ENCODE measurements at places on chromosomes 3 and 15.

- no peak overlapping the region for H3K4me3 ChIP-seq
- peaks cover 30% of the 10 kb centered on the region for H3K36me3 ChIP-seq
- H3K27me3 ChIP-seq, result no peaks in the 10 kb centered on the region
- peak overlapping the region; percentile 61 for H3K27ac ChIP-seq
- DNase-seq, result no peak
Measured at GRCh38 chr3:193620650-193621049, 27.6 kb downstream of the OPA1 start.

GRCh38 chr15:61697796-61698195, 362.5 kb downstream of the VPS13C start:
- H3K4me1 ChIP-seq, result no peaks in the 10 kb centered on the region
- DNase-seq, result no peak
- H3K27ac ChIP-seq, result no peak overlapping the region
- H3K27me3 ChIP-seq, result peaks cover 25% of the 10 kb centered on the region
- H3K4me3 ChIP-seq, result no peak overlapping the region

DNA sequence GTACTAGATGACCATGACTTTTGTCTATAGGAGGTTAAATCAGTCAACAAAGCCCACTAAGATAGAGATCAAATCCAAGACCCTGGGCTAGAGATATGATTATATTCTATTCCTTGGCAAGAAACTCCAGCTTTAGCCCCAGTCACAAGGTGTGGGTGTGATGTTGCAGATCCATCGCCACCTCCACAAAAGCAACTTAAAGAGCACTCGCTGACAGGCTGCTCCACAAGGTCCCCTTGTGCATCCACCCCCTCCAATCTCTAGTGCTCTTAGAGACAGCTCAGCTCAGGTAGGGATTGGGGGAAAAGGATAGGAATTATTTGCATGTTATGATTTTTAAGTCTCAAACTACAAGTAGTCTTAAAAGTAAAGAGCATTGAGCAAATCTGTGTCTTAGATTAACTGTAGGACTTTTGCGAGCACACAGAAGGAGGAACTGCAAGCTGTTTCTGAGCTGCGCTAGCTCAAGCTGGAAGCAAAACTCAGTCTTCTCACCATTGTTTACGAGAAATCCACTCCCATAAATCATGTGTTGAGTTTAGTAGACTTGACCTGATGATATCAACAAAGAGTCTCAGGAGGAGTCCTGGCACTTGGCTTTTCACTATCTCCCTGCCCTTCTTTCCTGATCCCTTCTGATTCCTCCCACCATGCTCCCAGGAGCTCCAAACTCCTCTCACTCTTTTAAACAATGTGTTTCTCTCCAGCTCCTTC, 177.6 kb downstream of the STAC start:
- no peaks in the 10 kb centered on the region for H3K36me3 ChIP-seq
- no peak overlapping the region for H3K27ac ChIP-seq
- no peaks in the 10 kb centered on the region for H3K4me1 ChIP-seq
- H3K27me3 ChIP-seq, result no peaks in the 10 kb centered on the region
- no peak for DNase-seq

GRCh38 chr15:56016281-56016680, 22.9 kb upstream of the NEDD4 start:
- no peak for DNase-seq
- H3K4me3 ChIP-seq, result no peak overlapping the region
- peaks cover 8% of the 10 kb centered on the region for H3K27me3 ChIP-seq

DNA sequence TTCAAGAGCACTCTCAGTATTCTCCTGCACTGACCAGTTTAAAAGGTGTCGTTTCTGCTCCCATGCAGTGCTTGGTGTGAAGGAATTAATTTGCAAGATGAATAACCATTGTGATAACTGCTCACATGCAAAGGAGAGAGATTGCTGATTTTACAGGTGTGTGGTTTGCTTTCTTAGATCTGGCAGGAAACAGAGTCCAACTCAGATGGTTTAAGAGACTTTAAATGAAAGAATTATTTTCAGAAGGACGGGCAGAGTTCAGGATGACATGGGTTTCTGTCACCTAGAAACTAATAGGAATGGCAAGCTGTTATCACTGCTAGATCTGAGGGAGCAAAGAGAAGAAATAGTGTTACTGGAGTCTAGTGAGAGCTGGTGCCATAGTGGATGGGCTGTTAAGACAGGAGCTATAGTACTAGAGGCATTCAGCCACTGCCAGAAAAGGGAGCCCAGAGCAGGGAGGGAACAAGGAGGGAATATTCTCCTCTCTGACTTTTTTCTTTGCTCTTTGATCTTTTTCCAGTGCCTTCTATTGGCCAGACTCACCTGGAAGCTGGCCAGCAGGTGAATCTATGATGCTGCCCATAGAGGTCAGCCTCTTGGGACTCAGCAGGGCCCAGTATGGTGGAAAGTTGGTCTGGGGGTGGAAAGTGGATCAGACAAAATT, 14.9 kb downstream of the ATXN7 start:
- no peaks in the 10 kb centered on the region for H3K27me3 ChIP-seq
- no peak for DNase-seq
- peaks cover 10% of the 10 kb centered on the region for H3K36me3 ChIP-seq
- peak overlapping the region; percentile 20 for H3K27ac ChIP-seq

DNA sequence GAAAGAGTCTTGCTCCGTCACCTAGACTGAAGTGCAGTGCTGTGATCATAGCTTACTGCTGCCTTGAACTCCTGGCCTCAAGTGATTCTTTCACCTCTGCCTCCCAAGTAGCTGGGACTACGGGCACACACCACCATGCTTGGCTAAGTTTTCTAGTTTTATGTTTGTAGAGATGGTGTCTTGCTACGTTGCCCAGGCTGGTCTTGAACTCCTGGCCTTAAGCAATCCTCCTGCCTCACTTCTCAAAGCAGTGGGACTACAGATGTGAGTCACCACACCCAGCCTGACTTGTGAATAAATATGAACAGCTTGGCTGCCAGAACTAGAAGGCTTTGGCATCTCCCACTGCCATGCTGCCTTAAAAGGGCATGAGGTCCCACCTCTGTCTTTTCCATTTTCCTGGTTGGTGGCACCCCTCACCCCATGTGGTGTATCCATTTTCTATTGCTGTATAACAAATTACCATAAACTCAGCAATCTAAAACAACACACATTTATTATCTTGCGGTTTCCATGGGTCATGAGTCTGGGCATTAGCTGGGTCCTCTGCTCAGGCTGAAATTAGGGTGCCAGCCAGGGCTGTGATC, 44.3 kb downstream of the PTPRG start:
- DNase-seq, result no peak
- H3K4me1 ChIP-seq, result no peaks in the 10 kb centered on the region
- H3K27ac ChIP-seq, result no peak overlapping the region
- H3K4me3 ChIP-seq, result no peak overlapping the region
- no peaks in the 10 kb centered on the region for H3K36me3 ChIP-seq
- H3K27me3 ChIP-seq, result no peaks in the 10 kb centered on the region

DNA sequence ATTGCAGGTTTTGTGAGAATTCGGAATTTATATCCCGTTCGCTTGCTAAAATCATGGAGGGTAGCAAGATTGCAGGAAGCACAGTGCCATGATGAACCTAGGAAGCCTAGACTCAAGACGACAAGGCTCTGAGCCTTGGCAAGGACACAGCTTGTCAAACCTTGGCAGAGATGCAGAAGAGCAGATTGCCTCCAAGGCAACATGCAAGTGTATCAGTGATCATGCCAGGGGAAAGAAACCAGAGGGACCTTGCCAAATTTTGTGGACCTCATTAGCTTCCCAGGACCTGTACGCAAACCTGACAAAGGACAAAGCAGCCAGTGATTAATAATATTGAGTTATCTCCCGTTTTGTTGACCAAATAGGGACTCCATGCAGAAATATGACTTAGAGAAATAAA, 159.7 kb downstream of the GOLIM4 start:
- no peak for DNase-seq
- no peaks in the 10 kb centered on the region for H3K4me1 ChIP-seq
- no peaks in the 10 kb centered on the region for H3K36me3 ChIP-seq
- H3K4me3 ChIP-seq, result no peak overlapping the region
- H3K27ac ChIP-seq, result no peak overlapping the region
- H3K27me3 ChIP-seq, result peaks cover 12% of the 10 kb centered on the region

- H3K27ac ChIP-seq, result peak overlapping the region; percentile 89
- peaks cover 24% of the 10 kb centered on the region for H3K4me1 ChIP-seq
- DNase-seq, result no peak
- H3K36me3 ChIP-seq, result peaks cover 12% of the 10 kb centered on the region
- no peaks in the 10 kb centered on the region for H3K27me3 ChIP-seq
Measured at GRCh38 chr3:107524326-107524840, 1.6 kb downstream of the BBX start.

DNA sequence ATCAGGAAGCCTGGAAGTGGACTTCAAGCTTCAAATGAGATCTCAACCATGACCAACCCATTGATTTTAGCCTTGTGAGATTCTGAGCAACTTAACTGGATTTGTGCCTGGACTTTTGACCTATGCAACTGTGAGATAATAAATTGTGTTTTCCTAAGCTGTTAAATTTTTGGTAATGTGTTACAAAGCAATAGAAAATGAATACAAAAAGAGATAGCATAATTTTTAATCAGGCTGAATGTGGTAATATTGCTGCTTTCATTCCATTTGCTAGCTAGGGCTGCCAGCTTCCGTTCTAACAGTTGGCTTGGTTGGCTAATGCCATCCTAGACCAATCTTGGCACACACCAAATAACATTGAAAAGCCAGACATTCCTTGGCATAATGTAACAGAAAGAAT, 12.2 kb downstream of the PROS1 start:
- H3K27me3 ChIP-seq, result peaks cover 12% of the 10 kb centered on the region
- no peak overlapping the region for H3K4me3 ChIP-seq
- H3K36me3 ChIP-seq, result no peaks in the 10 kb centered on the region

GRCh38 chr3:66809595-66809958, 188.5 kb upstream of the KBTBD8 start:
- H3K36me3 ChIP-seq, result no peaks in the 10 kb centered on the region
- H3K27ac ChIP-seq, result no peak overlapping the region
- H3K4me3 ChIP-seq, result no peak overlapping the region
- no peak for DNase-seq
- no peaks in the 10 kb centered on the region for H3K27me3 ChIP-seq

DNA sequence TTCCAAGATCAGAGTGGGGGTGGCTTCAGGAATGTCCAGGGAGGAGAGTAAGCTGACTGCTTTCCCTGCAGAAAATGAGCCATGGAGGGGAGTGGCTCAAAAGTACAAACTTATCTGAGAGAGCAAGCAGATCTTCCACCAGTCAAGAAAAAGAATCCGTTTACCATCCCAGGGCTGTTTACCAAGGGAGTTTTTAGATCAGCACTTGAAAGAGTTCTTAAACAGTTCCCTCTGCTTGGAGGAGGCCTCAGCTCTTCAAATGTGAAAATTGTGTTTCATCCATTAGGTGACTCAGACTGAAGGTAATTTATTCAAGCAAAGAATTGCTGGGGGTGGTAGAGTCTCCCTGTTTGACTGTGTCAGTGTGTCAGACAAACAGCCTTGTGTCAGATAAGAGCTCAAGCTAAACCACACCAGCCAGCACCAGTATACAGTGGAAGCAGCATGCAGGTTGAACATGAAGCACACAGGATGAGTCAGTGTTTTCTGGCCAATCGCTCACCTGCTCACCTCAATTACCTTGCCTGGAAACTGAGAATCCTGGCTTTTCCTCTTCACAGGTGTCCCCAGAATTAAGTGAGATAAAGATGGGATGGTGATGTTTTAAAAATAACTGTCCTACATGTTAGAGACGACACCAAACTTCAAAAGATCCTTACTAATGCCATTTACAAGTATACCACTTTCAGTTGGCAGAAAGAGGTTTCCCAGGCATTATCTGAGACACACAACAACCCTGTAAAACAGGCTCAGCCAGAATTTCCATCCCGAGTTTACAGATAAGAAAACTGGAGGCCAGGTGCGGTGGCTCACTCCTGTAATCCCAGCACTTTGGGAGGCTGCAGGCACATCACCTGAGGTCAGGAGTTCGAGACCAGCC, 21.7 kb downstream of the SH3BP5 start:
- H3K4me3 ChIP-seq, result peak overlapping the region; percentile 44
- peak overlapping the region; percentile 78 for H3K27ac ChIP-seq
- peaks cover 54% of the 10 kb centered on the region for H3K4me1 ChIP-seq
- peak; percentile 71 for DNase-seq
- no peaks in the 10 kb centered on the region for H3K27me3 ChIP-seq

- peak; percentile 39 for DNase-seq
- peaks cover 26% of the 10 kb centered on the region for H3K27me3 ChIP-seq
- H3K4me1 ChIP-seq, result peaks cover 3% of the 10 kb centered on the region
Measured at GRCh38 chr15:69031013-69032001, 16.8 kb downstream of the NOX5 start.

DNA sequence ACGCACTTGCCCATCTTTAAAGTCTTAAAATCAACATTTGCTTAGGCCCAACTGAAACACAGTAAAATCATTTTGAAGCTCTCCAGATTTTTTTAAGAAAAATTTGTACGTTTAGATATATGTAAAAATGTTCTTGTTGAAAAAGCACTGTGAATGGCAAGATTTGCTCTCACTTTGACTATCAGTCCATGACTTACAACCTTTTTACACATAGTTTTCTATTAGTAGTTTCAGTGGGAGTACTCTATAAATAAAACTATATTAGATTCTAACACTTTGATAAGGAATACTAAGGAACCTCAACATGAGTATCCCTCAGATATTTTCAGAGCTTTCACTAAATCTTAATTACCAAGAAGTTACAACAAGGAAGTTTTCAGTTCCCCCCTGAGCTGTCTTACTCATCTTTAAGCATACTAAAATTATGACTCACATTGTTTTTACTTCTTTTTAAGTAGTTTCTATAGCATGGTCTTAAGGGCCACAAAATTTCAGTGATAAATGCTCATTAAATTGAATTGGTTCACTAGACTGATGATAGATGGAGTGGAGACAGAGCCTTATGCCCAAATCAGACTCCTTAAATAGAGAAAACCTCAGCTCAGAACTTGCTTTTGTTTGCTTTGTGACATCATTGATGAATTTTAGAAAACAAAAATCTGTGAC, 31.6 kb upstream of the RAP2B start:
- no peaks in the 10 kb centered on the region for H3K27me3 ChIP-seq
- no peak overlapping the region for H3K4me3 ChIP-seq
- H3K4me1 ChIP-seq, result peaks cover 2% of the 10 kb centered on the region
- no peak for DNase-seq
- H3K36me3 ChIP-seq, result peaks cover 1% of the 10 kb centered on the region
- no peak overlapping the region for H3K27ac ChIP-seq

All from activated naive CD8-positive, alpha-beta T cell treated with anti-CD3 and anti-CD28 coated beads for 36 hours (primary cell).